ENCODE measurements at places on chromosomes 5 and 9.

DNA sequence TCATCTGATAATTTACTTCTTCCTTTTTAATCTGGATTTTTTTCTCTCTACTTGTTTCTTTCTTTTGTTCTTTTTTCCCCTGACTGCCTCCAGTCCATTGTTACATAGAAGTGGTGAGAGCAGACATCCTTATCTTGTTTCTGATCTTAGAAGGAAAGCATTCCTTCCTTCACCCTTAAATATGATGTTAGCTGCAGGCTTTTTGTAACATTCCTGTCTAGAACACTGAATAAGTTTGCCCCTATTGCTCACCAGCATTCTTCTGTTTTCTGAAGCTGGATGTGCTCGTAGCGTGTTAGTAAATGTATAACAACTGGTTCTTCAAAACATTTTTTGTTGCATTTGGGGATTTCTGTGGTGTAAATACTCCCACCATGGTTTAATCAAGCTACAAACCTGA is 136.7 kb upstream of the NFIL3 start:
- DNase-seq = peak; percentile 69

DNA sequence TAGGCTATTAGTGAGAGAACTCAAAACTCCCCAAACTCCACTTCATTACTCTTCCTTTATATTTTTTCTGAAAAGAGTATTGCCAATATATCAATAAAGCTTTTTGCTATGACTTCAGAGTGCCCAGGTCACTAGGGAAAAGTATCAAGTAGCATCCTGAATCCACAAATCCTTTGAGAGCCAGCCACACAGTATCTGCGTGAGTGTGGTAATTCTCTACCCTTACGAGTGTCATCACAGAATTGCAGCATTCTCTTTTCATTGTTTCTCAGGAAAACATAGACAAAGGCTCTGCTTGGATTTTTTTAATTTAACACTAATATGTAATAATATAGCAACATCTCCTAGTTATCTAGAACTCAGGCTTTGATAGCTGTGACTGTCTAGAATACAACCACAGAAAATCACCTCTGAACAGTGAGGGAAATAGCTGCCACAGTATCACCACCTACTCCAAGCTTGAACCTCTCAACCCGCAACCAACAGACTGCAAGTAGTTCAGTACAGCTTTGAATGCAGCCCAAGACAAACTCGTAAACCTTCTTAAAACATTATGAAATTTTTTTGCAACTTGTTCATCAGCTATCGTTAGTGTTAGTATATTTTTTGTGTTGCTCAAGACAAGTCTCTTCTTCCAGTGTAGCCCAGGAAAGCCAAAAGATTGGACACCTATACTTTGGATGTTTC is 79.3 kb upstream of the CCDC152 start:
- DNase-seq = no peak

GRCh38 chr9:96751815-96752214 is 26.1 kb downstream of the ZNF510 start:
- no peak for DNase-seq

DNA sequence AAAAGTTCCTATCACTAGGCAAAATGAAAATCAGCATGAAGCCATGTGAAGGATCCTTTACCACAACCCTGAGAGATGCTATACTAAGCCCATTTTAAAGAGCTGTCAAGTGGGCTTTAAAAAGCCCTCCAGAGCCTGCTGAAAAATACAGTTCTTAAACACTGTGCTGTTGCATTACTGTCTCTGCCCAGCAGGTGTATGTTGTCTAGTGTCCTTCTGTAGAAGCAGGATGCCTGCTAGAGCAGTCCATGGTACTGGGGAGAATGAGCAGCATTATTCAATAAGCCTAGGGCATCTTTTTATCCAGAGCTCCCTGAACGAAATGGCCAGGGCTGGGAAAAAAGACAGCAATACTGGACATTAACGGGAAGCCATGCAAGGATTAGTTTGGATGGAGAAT is 126.2 kb upstream of the PLCXD3 start:
- DNase-seq = peak; percentile 69

- no peak for DNase-seq
These were observed 11.1 kb upstream of the REEP5 start for GRCh38 chr5:112933105-112933504.

- no peak for DNase-seq
These were observed 528.1 kb upstream of the ST8SIA4 start for GRCh38 chr5:101431201-101431600.

- DNase-seq = no peak
These were observed 15.0 kb downstream of the LHX6 start for GRCh38 chr9:122213589-122214413.

GRCh38 chr5:174801798-174802197 is 77.4 kb downstream of the MSX2 start:
- no peak for DNase-seq

GRCh38 chr5:12357626-12358025 is 453.4 kb upstream of the CTNND2 start:
- DNase-seq = no peak

DNA sequence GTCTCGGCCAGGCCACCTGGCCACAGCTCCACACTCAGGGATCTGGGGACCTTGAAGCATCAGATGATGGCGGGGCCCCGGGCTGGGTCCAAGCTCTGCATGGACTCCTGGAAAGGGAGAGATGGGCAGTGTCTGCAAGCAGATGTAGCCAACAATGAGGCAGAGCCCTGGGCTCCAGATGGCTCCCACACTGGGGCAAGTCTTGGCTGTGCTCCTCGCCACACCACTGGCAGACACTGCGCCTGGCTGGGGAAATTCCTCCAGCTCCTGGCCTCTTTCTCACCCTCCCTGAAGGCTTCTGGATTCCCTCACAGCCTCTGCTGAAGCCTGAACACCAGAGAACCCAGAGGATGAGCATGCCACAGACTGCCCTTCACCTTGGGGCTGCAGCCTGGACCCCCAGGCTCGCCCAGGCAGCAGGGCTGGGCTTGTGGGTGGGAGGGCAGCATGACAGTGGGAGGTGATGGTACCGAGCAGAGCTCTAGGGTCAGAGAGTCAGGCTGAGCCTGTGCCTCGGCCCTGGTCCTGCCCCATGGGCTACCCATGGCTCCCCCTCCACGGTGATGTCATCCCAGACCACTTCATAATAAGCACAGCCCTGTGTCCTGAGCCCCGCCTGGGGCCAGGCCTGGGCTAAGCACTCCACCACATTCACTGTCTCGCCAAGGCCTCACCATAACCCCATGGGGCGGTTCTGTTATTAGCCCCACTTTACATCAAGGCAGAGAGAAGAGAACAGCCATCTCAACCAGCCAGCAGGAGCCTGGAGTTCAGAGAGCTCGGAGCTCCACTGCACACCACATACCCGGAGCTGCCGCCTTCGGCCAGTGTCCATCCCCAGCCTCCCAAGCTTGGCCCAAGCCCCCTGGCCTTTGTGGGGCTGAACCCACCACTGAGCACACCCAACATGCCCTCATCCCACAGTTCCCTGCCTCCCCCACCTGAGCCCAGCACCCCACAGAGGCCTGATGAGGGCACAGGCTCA is 62.2 kb upstream of the ADAMTS2 start:
- DNase-seq = no peak

GRCh38 chr5:138874771-138875551 is at the start of gene LRRTM2:
Gene LRRTM2 (minus strand): TSS chr5:138875335. CDS start chr5:138874911, 424 bp downstream.
- DNase-seq = peak; percentile 77

- no peak for DNase-seq
These were observed 353 bp upstream of the TMED9 start for GRCh38 chr5:177591690-177592009.

- DNase-seq = no peak
These were observed 19.1 kb downstream of the TLN1 start for GRCh38 chr9:35712762-35713400.

GRCh38 chr9:27495480-27496134 is 28.5 kb upstream of the IFNK start:
- no peak for DNase-seq

- no peak for DNase-seq
These were observed 89.7 kb upstream of the IRX2 start for GRCh38 chr5:2841208-2841607.

- no peak for DNase-seq
These were observed 251.8 kb upstream of the POU5F2 start for GRCh38 chr5:93993161-93993560.

GRCh38 chr5:72644296-72644695 is 137.1 kb upstream of the ZNF366 start:
- DNase-seq = no peak

GRCh38 chr9:108272349-108272899 is 583.4 kb downstream of the ACTL7B start:
- peak; percentile 76 for DNase-seq

- DNase-seq = no peak
These were observed 299.1 kb upstream of the TYRP1 start for GRCh38 chr9:12394105-12394504.

DNA sequence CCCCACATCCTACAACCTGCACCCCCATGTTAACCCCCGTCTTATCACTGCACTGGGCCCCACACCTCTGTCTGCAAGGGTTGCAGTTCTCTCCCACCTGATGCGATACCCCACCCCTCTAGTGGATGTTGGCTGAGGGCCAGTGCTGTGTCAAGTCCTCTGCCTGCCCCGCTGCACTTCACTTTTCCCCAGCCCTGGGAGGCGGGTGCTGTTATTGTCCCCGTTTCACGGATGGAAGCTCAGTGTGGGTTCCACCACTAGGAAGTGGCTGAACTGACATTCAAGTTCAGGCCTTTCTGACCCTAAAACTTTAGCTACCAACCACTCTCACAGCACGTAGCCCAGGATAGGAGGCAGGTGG is 3.5 kb downstream of the SNCB start:
- DNase-seq = no peak

GRCh38 chr5:8493176-8493575 is 624.2 kb downstream of the MTRR start:
- DNase-seq = no peak

DNA sequence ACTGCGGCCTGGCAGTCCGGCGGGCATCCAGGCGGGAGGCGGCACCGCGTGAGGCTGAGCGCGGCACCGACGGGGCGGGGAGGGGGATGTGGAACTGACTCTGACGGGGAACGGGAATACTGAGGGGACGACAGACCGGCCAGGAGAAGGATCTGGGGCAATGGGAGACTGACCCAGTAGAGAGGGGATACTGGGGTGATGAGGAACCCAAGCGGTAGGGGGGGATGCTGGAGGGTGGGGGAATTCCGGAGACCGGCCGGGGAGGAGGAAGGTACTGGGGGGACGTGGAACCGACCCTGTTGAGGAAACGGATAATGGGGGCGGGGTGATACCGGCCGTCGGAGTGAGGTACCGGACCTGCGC is 423 bp downstream of the IPPK start:
- peak; percentile 23 for DNase-seq

- peak; percentile 9 for DNase-seq
These were observed 41.2 kb upstream of the ZNF300 start for GRCh38 chr5:150945947-150946346.

- DNase-seq = no peak
These were observed 189.3 kb upstream of the MAST4 start for GRCh38 chr5:66406761-66407336.

DNA sequence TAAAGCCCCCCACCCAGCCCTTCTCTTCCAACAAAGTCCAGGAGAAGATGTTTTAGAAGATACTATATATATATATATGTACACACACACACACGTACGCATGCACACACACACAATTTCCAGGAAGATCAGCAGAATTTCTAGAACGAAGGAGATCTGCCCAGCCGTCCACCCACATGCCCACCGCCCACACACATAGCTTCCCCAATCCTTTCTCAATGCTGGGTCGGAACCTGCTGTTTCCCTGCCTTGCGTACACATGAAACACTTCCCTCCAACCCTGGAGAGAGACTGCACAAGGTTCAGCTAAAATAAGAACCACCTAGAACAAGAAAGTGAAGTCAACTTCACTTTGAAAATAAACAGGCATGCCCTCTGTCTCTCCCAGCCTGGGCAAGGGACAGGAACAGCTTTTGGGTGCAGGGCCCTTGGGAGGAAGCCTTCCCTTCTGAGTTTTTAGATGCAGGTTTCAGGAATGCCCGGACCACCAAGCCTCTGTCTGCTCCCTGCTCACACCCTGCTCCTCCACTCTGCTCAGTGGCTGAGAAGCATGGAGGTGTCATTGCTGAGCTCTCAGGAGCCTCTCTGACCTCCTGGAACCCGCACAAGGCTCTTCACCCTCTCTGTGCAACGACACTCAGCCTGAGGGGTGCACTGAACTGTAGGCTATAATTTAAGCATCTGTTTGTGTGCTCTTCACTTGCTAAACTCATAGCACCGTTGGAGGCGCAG is 149.4 kb downstream of the C5orf15 start:
- no peak for DNase-seq

- no peak for DNase-seq
These were observed 6.1 kb upstream of the BARX1 start for GRCh38 chr9:93960971-93961841.

- no peak for DNase-seq
These were observed 173.7 kb downstream of the CARTPT start for GRCh38 chr5:71892641-71893365.

GRCh38 chr9:80560976-80561375 is 989.2 kb downstream of the TLE4 start:
- no peak for DNase-seq

DNA sequence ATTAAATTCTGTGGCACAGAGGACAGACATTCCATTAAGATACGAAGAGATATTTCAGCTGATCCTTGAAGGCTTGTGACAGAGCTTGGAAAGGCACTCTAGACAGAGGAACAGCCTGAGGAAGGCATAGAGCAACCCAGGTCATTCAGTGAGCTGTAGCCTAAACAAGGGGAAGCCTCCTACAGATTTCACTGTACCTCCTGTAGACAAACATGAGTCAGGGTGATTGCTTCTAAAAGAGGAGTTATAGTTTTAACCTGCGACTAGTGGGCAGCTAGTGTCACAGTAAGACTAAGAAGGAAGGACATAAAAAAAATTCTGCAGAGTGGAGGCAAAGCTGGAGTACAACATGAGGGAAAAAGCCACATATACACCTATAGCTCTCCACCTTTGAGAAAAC is 43.5 kb upstream of the ANKDD1B start:
- DNase-seq = peak; percentile 77

DNA sequence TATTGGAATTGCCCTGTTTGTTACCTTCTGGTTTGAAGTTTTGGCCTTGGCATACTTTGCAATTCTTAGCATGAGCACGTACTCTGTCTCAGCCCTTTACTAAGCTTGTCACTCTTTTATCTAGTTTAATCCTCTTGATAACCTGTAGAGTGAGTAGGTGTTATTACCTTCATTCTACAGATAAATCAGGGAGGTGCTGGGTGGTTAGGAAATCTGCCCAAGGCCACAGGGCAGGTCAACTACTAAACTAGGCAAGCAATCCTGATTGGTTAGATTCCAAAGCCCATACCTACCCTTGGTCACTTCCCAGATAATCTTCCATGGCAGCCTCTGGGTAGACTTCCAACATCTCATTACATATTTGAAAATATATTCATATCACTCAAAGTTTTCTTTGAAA is 65.7 kb downstream of the PCSK5 start:
- DNase-seq = no peak
